ENCODE measurements at places on chromosomes 13 and 19.

DNA sequence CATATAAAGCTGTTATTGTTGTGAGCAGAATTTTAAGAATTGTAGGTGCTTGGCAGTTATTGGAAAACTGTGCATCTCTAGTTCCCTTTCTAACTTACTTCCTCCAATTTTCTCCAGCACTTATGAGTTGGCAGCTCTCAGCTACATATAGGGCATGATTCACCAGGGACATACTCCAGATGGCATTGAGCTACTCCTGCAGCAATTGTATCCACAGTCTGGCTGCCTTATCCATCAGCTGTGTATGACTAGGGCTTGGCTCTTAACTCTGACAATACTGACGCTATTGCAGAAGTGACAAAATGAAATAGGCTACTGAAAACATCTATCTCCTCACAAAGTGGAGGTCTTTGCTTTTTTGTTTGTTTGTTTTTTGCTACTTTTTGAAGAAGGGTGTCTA, 276.7 kb downstream of the POU4F1 start:
- no peak for DNase-seq

DNA sequence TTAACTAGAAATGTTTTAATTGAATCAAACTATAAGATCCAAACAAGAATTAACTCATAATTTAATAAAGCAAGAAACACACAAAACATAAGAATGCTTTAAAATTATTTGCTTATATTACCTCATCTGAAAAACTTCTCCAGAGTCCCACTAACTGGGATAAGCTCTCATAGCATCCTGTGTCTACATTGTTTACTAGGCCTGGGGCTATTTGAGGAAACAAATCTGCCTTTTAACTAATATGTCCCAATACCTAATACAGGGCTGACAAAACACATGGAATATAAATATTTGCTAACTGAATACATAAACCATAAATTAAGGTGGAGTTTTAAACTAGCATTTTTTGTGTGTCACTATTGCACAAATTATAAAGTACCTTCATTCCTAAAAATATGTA, 1399.8 kb upstream of the SLC10A2 start:
- no peak for DNase-seq

DNA sequence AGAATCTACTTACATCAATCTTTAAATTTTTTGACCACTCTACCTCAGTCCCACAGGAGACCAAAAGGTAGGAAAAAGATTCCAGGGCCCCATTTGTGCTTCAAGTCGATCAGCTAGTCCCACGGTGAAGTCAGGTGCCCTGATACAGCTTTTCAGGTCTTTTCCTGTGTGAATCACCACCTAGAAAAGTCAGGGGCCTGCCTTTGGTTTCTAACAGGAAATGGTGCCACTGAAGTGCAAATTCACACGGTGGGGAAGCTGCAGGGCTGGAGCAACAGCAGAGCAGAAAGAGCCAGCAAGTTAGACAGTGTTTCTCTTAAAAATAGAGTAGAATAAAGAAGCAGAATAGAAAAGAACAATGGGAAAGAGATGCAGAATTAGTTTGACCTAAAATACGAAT, 107.5 kb downstream of the KLF12 start:
- DNase-seq, result peak; percentile 37

GRCh38 chr13:80361298-80361697, 20.4 kb upstream of the SPRY2 start:
- DNase-seq, result no peak

DNA sequence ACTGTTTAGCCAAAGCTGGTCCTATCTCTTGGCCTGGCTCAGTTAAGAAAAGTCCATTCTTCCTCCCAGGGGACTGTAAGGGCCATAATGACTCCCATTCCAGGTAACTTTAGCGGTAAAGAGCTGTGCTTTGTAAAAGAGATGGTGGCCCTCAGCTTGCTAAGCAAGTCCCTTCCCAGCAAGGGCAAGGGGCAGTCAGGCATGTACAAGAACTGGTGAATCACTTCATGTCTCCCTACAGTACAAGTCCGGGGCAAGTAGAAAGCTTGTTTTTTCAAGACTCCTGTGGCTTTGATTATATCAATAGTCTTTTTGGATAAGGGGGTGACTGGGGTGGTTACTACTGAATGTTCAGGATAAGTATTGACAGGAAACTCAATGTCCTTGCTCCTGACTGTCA, 88.9 kb downstream of the SLC25A15 start:
- DNase-seq, result no peak

GRCh38 chr19:56295531-56296455, 18.8 kb downstream of the ZSCAN5A start:
- no peak for DNase-seq

GRCh38 chr13:27375686-27376326, 48.6 kb upstream of the GTF3A start:
- peak; percentile 63 for DNase-seq

DNA sequence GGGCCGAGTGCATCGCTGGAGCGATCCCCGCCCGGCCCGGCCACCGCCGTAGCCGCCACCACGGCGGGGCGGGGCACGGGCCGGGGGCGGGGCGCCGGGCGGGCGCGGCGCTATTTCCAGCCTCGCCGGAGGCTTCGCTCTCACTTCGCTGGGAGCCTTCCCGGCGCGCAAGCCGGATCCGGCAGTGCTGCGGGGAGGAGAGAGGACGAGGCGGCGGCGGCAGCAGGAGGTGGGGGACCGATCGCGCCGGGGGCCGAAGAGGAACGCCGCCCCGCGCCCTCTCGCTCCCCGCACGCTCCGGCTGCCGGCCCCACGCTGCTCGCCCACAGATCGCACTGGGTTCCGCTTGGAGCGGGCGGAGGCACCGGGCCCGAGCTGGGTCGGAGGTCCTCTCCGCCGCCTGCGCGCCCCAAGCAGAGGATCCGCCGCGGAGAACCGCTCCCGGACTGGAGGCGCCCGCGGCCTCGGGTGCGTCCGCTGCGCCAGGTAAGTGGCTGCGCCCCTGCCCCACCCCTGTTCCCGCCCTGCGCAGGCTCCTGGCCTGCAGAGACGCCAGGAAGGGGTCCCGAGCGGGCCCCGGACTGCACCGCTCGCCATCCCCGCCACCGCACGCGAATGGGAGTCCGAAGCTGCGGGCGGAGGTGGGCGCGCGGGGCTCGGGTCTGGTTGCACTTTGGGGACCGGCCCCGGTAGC, at the start of gene CHST8:
Gene CHST8, plus strand, starts transcription at position 143 of the 694 bp plus-strand sequence. CDS start 67,309 bp downstream, outside the sequence.
- DNase-seq, result peak; percentile 51

- DNase-seq, result no peak
Observed at GRCh38 chr19:16509141-16510061, 13.2 kb downstream of the C19orf44 start.

DNA sequence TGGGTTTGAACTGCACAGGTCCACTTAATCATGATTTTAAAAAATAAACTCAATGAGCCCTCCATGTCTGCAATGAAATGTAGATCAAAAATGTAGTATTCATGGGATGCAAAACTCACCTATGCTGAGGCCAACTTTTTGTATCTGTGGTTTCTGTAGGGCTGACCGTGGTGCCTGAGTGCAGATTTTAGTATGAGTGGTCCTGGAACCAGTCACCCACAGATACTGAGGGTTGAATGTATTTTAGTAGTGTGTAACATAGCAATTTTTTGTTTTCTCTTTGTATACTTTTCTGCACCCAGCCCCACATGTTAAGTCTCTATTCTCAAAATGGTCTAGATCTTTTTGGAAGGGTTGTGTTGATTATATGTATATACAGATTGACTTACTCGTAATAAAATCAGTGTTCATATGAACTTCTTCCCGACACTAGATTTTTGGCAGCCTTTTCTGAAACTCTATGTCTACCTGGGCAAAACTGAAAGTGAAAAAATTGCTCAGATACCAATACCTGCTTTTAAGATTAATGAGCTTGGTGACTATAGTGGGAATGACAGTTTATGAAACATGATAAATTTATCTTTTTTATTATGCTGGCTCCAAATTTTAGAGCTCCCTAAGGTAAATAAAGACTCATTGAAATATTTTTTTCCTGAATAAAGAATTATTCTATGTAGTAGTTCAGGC, 51.6 kb downstream of the DNAJC15 start:
- DNase-seq, result no peak

GRCh38 chr13:23651887-23652286, 81.7 kb downstream of the TNFRSF19 start:
- DNase-seq, result no peak

DNA sequence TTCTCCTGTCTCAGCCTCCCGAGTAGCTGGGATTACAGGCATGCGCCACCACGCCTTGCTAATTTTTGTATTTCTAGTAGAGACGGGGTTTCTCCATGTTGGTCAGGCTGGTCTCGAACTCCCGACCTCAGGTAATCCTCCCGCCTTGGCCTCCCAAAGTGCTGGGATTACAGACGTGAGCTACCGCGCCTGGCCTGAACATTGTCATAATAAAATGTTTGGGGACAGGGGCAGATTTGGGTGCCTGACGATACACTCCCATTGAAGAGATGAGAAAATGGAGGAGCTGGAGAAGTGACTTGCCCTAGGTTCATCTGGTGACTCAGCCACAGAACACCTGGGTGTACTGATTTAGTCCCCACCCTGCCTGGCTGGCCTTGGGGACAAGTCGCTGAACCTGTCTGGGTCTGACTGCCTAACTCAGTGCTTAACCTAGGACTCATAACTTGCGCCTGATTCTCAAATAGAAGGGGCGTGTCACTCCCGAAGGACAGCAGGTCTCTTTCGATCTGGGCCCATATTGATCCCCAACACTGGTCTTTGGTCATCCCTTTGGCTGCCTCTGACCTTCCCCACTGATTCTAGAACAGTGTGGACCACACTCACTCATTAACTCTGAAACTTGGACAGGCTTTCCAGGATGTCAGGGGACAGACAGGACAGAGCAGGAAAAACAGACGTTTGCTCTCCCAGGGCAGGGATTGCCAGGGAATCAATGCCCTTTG, 7.6 kb upstream of the BICRA start:
- no peak for DNase-seq

- peak; percentile 29 for DNase-seq
Observed at GRCh38 chr13:21672287-21672680, 1.4 kb downstream of the FGF9 start.

GRCh38 chr19:10228920-10229319, 2.2 kb downstream of the S1PR2 start:
- DNase-seq, result peak; percentile 75

DNA sequence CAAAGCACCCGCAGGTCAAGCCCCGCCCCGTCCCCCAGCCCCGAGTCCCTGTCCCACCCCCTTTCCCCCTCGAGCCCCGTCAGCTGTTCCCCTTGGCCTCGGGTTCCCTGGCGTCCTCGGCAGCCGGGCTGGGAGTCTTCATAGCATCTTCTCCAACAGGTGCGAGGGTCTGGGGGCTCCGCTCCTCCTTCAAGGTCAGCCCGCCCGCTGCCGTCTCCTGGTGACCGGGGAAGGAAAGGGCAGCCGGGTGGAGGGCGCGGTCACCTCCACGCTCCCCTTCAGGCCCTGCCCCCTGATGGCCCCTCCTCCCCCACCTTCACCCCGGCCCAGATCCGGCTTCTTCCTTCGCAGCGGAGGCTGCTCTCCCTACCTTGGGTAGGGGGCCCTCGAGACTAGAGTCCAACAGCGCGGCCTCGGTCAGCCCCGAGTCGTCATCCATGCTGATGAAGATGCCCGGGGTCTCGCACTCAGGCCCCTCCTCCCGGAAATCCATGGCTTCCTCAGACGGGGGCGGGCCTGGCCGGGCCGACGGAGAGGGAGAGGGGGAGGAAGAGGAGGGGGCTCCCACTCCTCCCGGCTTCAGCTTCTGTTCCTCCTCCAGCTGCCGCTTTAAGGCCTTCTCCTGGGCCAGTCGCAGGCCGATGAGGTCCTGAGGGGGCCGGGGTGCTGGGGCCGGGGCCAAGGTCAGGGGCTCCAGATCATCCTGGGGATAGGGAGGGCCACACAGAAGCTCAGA, 541 bp upstream of the RSPH6A start:
- DNase-seq, result no peak
